ENCODE measurements at places on chromosomes 3 and 15.
A peak's percentile ranks its signal among the peaks of the same experiment; 100 is the strongest.

DNA sequence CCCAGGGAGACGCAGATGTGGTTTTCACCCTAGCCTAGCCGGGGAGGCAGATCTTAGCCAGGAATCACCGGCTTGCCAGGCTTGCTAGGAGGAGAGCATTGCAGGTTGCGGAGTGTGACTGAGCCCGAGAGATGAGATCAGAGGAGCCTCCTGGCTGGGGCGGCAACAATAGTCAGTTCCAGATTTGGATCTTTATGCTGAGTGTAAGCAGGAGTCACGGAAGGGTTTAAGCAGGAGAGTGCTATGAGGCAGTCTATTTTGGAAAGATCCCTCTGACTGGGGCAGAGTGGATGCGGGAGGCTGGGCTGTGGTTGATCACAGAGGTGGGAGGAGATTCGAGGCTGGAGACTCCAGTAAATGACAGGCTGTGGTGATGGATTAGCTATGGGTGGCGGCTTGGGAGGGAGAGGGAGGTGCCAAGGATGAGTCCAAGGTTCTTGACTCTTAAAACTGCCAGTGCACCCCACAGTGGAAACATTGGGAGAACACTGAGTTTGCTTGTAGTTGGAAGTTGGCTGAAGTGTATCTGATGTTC, 10.4 kb upstream of the BAHD1 start:
- DNase-seq: peak; percentile 55

DNA sequence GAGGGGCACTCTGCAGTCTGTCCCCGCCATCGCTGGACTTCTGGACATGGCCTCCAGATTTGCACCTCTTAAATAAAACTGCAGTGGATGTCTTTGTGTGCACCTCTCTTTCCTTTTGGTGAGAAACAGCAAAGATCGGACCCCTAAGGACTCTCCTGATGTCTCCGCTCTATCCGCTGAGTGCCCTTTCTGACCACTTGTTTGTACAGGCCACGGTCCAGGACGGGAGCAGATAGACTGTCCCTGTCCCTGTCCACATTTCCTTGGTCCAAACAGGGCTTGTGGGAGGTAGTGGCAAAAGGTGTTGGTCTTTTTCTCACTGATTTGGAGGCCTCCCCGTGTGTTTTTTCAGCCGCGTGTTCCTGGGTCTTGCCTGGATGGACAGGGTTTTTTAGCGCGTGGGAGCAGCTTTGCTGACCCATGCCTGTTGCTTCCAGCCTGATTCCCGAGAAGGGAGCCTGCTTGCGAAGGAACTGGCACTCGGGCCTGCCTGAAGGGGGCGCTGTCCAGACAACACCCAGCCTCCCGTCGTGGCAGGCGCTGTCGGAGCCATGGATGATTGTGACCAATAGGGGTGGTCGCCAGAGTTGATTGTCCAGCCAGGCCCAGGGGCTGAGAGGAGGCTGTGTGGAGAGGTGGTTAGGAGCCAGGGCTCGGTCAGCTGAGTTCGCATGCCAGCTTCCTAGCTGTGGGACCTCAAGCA, 13.2 kb upstream of the STAB1 start:
- DNase-seq: no peak

GRCh38 chr15:90557186-90558084, 27.7 kb downstream of the CRTC3 start:
- peak; percentile 67 for DNase-seq

- no peak for DNase-seq
Measured at GRCh38 chr3:52683611-52684010, 2.1 kb downstream of the PBRM1 start.

DNA sequence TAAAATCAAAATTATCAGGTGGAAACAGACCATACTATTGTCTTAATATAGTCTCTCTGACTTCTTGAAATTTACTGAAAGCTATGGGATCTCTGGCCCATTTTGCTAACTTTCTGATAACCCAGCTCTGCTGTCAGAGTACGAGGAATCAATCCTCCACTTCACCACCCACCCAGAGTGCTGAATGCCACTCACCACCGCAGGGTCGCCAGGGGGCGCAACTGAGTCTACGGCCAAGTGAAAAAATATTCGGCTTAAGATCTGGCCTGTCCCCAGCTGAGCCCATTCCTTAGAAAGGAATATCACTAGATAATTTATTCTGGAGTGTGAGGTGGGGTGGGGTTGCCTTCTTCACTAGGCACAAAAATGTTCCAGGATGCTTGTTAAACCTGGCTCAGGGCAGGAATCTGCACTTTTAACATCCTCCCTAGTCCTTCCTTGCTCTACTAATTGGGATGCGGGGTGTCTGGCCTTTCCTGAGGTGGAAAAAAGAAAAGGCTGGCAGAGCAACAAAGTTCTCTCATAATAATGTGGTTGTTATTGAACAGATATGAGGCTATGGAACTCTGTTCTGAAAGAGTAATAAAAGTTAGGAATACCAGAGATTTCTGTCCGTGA, 520.6 kb downstream of the MFSD1 start:
- no peak for DNase-seq

GRCh38 chr15:34155859-34156258, 54.0 kb downstream of the PGBD4 start:
- DNase-seq: no peak

- DNase-seq: no peak
Measured at GRCh38 chr15:80188251-80188650, 35.5 kb downstream of the FAH start.
